ENCODE measurements at places on chromosomes 11 and 22. TPM values are rescaled to one million over a fixed set of nuclear protein-coding genes. Genes with fewer than 3 reads are reported as not detected.

Gene IL18
- not detected for polyA plus RNA-seq

Gene CYP2D6
- polyA plus RNA-seq, result 0.26 TPM

Gene SGSM1
- polyA plus RNA-seq, result 0.28 TPM

Gene FAM181B
- polyA plus RNA-seq, result not detected

Gene TPBGL
- 0.23 TPM for polyA plus RNA-seq

Gene DNAJB7
- polyA plus RNA-seq, result 0.23 TPM

Gene MS4A12
- not detected for polyA plus RNA-seq

All from CD8-positive, alpha-beta memory T cell (primary cell).